Astrocyte (in vitro differentiated cells and primary cell): ENCODE measurements at places on chromosomes 2 and 18. TPM values are rescaled to one million over a fixed set of nuclear protein-coding genes. Genes with fewer than 3 reads are reported as not detected.
A peak's percentile ranks its signal among the peaks of the same experiment; 100 is the strongest.

DNA sequence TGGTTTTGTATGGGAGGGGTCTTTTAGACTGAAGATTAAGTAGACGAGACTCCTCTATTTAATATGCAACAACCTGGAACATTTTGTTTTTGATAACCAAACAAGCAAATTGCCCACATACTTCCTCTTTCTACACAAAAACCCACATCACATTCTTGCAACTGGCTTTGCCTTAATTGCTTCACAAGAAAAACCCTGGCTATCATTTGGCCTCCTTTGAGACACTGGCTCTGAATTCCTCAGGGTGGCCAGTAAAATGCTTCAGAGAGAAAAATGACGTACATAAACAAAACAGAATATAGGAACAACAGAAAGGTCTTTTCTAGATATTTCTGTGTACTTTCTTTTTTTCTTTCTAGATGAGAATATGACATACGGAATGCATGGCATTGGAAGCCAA lies 103.0 kb downstream of the TRIB2 start:
- DNase-seq, result peak; percentile 81

GRCh38 chr2:40827392-40827791 lies 375.5 kb upstream of the SLC8A1 start:
- DNase-seq, result no peak

DNA sequence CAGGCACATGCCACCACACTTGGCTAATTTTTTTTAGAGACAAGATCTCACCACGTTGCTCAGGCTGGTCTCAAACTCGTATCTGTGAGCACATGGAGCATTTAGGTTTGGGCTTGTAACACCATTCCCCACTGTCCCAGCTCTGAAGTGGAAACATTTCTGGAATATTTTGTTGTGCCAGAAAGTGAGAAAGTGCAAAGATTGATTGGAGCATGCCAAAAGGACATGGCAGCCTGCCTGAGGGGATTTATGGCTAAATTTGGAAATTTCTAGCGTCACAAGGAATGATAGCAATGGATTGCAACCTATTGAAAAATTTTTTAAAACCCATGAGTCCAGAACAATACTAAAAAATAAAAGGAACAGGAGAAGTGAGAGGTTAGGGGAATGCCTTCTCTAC lies 136.8 kb downstream of the ESCO1 start:
- DNase-seq, result peak; percentile 43

DNA sequence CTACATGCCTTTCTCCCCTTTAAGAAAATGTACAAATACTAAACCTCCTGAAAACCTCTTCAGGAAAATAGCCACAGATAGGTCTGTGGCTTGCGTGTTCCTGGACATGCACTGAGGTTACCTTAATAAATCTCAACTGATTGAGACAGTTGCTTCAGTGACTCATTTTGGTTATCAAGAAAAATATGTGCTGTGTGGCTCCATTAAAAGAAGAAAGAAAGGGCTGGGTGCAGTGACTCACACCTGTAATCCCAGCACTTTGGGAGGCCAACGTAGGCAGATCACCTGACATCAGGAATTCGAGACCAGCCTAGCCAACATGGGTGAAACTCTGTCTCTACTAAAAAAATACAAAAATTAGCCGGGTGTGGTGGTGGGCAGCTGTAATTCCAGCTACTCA lies 27.1 kb downstream of the CREG2 start:
- DNase-seq, result peak; percentile 77

The STPG4 gene
- total RNA-seq, result 0.55 and 0.64 TPM in 2 replicates

DNA sequence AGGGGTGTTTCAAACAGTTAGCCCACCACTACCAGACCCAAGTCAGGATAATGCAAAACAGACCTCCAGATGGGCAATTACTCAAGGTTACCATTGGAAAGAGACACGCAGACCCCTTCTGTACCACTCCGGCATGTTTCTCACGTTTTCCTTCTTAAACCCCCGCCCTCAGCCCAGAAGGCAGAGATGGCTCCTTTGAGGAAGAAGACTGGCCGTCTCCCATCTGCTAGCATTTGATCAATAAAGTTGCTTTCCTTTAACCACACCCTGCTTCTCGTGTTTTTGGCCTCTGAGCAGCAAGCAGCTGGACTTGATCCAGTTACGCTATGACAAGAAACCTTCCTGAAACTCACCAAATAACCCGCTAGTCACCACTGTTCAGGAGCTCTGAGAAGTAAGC lies 1012.4 kb upstream of the GYPC start:
- no peak for DNase-seq

The SERPINB4 gene
- not detected in 2 replicates for total RNA-seq

The GALNT3 gene
- total RNA-seq, result 16.4 and 19.9 TPM in 2 replicates

The POLR1A gene
- 42.9 and 45.2 TPM in 2 replicates for total RNA-seq
